ENCODE measurements at places on chromosomes 12 and 14.

GRCh38 chr12:58408516-58408915 is 467.1 kb downstream of the ATP23 start:
- no peak for DNase-seq

- no peak for DNase-seq
Observed at GRCh38 chr12:52585946-52586345, 12.3 kb upstream of the KRT74 start.

- no peak for DNase-seq
Observed at GRCh38 chr12:132170637-132171292, 26.5 kb downstream of the NOC4L start.

DNA sequence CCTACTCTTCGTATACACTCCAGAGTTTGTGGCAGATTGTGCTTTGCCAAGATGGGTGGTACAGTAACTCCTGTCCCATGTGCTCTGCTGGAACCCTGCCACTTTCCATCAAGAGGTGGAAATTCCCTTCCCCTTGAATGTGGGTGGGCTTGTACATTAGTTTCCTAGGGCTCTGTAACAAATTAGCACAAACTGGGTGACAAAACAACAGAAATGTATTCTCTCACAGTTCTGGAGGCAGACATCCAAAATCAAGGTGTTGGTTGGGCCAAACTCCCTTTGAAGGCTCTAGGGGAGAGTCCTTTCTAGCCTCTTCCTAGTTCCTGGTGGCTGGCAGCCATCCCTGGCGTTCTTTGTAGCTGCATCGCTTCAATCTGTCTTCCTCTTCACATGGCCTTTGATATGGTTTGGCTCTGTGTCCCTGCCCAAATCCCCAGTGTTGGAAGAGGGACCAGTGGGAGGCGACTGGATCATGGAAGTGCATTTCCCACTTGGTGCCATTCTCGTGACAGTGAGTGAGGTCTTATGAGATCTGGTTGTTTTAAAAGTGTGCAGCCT is 117.5 kb downstream of the VRK1 start:
- DNase-seq, result no peak

DNA sequence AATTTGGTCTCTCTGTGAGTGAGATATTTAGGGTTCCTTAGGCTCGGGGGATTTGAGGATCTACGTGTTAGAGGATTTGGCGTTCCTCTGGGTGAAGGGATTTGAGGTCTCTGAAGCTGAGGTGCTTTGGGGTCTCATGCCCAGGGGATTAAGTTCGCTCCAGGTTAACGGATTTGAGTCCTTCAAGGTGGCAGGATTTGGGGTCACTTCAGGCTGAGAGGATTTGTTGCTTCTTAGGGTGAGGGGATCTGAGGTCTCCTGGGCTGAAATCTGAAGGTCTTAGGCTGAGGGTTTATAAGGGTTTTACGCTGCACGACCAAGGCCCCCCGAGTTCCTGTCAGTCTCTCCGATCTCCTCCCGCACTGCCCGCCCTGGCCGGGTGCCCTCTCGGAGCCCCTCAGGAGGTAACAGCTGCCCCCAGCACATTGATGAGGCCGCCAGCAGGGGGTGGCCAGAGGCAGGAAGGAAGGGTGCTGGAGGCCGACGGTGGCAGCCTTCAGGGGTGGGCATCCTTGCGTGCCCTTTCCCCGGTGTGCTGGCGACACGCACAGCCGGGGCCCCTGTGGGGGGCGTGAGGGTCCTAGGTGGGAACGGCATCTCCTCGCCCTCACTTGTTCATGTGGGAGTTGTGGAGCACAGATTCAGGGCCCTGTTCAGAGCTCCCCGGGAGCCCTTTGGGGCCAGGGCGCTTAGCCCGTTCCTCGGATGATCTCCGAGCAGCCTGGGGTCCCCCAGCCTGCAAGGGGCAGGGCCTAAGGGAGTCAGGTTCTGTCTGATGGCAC is 14.3 kb downstream of the CEP170B start:
- DNase-seq, result peak; percentile 78

GRCh38 chr12:8914716-8915526 is 612 bp downstream of the PHC1 start:
- peak; percentile 86 for DNase-seq

DNA sequence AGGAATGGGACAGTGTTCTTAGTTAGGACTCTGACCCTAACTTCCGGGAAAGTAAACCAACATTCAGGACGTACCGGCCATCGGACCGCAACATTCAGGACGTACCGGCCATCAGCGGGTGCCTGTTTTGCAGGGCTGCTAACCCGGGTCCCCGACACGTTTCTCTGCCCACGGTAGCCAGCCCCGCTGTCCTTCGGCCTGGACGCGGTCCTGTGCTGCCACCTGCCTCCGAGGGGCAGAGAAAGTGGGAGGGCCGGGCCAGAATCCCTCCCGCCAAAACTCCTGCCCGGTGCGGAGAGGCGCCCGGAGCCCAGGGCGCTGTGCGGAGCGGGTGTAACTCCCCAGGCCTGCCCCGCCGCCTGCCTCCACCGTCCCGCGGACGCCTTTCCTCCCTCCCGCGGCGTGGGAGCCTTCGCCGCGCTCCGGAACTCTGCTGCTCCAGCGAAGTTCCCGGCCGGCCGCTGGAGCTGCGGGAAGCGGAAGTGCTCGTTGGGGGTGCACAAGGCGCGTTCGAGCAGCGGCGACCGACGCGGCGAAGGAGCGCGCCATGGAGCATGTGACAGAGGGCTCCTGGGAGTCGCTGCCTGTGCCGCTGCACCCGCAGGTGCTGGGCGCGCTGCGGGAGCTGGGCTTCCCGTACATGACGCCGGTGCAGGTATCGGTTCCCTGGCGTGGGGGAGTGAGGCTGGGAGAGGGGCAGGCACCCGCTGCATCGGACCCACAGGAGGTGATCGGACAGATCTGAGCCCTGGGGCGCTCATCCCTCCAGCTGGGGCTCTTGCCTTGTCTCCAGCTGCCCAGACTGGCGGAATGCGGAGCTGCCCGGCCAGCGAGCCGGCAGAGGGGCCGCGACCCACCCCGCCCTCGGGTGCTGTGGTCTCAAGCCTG is at the start of gene DDX55:
Gene DDX55 (plus strand): TSS at position 498 of the 888 bp plus-strand sequence. CDS start 50 bp downstream, at position 548.
- DNase-seq, result peak; percentile 97

GRCh38 chr14:51472881-51473280 is 178.8 kb upstream of the FRMD6 start:
- DNase-seq, result no peak

DNA sequence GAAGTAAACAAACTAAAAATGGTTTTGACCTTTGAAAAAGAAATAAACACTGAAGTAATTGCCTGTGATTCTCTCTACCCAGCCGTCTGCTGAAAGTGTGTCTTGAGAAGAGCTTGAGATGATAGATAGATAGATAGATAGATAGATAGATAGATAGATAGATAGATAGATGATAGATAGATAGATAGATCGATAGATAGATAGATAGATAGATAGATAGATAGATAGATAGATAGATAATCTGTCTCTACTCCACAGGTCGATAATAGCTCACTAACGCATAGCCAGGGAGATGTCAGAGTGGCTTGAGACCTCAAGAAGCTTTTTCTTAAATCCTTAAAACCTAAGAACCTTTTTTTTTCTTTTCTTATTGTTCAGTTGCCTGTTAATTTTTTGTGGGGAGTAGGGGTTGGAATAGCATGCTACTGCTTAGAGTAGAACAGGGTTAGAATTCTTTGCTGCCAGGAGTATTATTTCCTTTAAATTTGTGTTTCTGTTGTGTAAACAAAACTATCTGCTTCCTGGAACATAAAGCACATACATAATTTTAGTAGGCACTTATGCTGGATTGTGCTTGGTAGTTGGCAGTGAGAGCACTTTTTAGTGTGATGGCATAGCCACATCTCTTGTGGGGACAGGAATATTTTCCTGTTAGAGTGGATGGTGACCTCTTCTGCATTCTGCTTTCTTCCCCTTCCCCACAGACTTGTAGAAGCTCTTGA is 169.5 kb downstream of the FBXL14 start:
- DNase-seq, result no peak

GRCh38 chr12:112163056-112163455 is 37.7 kb downstream of the TRAFD1 start:
- DNase-seq, result peak; percentile 13

GRCh38 chr12:12620730-12621315 is 9.1 kb downstream of the CREBL2 start:
- no peak for DNase-seq

- no peak for DNase-seq
Observed at GRCh38 chr14:62084020-62084419, 321.8 kb downstream of the SNAPC1 start.

- DNase-seq, result no peak
Observed at GRCh38 chr14:59707778-59708561, 131.4 kb upstream of the CCDC175 start.

DNA sequence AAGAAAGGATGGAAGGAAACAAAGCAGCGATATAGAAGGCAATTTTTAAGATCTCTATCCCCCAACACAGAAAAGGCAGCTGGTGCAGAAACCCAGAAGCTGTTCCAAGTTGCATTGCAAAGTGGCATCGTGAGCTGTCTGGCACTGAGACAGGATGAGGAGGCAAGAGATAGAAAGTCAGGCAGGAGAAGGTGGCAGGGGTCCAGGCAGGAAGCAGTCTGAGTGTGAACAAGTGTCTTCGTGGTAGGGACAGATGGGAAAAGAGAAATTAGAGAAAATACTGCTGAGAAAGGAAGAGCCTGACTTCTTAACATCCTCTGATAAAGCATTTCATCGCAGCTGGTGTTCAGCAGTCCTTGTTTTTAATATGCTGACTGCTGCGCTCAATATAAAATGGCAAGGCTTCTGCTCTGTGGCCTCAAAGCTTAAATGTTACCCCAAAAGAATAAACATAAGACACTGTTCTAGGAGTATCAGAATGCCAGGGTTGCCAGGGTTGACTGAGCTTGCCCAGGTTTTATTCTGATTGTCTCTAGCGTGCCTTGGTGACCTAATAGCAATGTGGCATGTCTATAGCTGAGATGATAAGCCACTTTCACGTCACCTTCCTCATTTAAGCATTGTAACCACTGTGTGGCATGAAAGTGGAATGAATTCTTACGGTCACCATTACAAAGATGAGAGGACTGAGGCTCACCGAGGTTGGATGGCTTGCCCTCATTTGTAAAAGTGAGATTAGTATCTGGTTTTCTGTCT is 397.6 kb downstream of the NUAK1 start:
- no peak for DNase-seq

DNA sequence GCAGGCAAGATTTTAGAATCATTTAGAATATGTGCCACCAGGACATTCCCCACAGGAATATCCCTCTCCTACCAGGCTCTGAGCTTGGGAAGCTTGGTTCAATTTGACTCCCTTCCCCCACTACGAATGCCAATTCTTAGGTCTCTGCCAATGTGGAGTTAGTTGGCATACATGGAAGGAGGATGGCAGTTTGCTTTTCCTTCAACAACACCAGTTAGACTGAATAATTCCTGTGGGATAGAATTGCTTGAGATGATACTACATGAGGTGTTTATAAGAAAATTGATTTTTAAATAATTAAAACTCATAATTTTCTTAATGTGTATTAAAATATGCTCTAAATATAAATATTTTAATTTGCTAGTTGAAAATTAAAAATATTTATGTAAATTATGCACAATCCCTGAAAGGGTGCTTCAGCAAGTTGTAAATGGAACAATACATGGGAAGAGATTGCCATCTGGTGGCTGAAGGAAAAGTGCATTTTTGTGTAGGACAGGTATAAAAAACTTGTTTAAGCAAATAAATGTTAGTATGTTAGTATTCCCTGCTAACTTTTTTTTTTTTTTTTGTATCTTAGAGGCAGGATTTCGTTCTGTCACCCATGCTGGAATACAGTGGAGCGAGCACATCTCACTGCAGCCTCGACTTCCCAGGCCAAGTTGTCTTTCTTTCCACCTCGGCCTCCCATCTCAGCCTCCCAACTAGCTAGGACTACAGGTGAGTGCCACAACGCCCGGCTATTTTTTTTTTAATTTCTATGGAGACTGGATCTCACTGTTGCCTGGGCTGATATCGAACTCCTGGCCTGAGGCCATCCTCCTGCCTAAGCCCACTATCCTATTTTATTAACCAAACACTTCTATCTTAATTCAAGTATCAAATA is 25.8 kb upstream of the STRAP start:
- peak; percentile 69 for DNase-seq

GRCh38 chr14:74089251-74090020 is 4.7 kb downstream of the LIN52 start:
- DNase-seq, result no peak

- DNase-seq, result no peak
Observed at GRCh38 chr12:67155863-67156262, 113.3 kb upstream of the CAND1 start.

DNA sequence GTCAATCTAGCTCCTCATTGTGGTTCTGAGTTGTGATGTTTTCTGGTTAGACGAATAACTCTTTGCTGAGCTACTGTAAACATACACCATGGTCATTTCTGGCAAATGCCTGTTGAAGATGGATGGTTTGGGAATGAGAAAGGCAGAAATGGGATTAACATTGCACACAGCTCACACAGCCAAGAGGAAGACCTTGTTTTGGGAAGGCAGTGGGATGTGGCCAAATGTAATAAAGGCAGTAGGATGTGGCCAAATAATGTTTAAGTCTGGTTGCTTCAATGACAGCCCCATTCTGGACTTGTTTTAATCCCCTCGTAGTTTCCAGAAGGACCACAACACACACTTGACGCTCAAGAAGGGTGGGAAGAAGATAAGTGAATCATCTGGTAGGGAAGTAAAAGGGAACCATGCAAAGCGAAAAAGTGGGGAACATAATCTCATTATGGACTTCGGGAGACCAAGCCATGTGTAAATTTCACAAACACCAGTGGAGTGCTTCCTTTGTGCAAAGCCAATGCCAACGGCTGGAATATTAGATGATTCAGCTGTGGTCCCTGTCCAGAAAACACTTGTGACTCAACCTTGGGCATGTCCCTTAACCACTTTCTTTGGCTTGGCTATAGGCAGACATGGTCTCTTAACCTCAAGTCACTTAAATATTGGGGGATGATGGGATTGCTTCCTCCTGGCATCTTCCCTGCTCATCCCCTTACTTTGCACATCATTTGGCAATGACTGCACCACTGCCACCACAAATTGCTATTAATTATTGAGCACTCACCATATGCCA is 284.4 kb upstream of the CRY1 start:
- no peak for DNase-seq

- DNase-seq, result no peak
Observed at GRCh38 chr14:21436567-21437062, 19.3 kb downstream of the CHD8 start.

DNA sequence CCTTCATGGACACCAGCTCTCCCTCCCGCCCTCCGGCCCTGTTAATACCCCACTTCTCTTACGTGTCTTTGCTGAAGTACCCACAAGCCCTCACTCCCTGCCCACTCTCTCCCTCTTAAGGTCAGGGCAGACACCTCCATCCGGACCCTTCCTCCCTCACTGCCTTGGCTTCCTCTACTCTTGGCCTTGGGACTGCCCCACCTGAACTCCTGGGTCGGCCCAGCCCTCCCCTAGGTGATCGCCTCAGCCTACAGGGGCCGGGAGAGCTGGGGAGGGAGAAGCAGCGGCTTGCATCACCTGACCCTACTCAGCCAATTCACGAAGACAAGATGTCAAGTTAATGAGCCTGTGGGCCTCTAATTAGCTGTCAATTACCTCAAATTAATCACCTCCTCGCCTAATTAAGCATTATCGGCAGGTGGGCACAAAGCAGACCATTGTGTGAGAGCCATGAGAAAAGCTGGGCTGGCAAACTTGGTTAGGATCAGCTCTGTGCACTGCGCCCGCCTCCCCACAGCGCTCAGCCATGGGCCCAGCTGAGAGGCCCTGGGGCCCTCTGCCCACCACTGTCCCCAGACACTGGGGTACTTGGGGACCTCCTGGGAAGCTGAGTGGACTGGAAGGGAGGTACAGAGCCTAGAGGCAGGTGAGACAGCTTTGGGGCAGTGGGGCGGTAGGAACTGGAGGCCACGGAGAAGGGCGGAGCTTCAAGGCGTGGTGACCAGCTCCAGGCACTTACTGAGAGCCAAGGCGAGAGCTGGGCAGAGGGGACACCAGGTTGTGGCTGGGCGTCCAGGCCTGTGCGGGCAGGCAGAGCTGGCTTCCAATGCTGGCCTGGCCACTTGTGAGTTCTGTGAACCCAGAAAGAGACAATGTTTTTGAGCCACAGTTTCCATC is 25.1 kb upstream of the VSX2 start:
- DNase-seq, result no peak
